ENCODE measurements at places on chromosomes 12 and 14.

GRCh38 chr12:120055231-120056000 lies 61.1 kb downstream of the RAB35 start:
- H3K27ac ChIP-seq: no peak overlapping the region
- peaks cover 3% of the 10 kb centered on the region for H3K36me3 ChIP-seq
- no peaks in the 10 kb centered on the region for H3K27me3 ChIP-seq
- H3K4me1 ChIP-seq: peaks cover 8% of the 10 kb centered on the region

DNA sequence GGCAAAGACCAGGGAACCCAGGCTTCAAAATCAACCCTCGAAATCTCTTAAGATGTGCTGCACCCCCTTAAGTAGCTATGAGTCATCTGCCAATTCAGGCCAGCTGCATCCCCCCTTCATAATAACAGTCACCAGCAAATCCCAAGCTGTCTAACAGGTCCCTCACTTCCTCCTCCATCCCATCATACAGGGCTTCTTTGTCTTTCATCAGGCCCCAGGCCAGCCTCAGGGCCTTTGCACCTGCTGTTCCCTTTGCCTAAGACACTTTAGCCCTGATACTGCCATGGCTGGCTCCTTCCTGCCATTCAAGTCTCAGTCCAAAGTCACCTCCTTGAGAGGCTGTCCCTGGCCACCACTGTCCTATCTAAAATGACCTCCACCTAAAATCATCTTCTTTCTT lies 4.0 kb downstream of the RASAL1 start:
- DNase-seq: no peak
- no peak overlapping the region for H3K27ac ChIP-seq
- peaks cover 15% of the 10 kb centered on the region for H3K27me3 ChIP-seq
- no peaks in the 10 kb centered on the region for H3K36me3 ChIP-seq

DNA sequence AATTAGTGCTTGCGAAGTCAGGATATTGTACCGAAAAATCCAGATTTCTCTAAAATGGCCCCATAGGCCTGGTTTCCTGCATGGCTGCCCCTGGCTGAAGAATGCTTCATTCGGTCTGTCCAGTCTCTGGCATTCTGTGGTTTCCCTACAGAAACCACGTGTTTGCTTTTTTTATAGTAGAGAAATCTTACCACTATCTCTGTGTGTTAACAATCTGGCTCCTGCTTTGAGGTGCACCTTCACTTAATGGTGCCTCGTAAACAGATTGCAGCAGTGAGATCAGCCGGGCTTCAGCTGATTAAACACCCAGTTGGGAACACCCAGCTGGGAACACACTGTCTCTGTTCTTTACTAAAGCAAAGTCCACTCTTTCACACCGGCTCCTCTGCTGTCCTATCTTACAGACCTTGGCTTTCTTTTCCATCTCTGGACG lies 6.7 kb upstream of the DNAAF2 start:
- no peaks in the 10 kb centered on the region for H3K27me3 ChIP-seq
- no peak for DNase-seq
- peaks cover 21% of the 10 kb centered on the region for H3K36me3 ChIP-seq
- H3K27ac ChIP-seq: peak overlapping the region; percentile 72

DNA sequence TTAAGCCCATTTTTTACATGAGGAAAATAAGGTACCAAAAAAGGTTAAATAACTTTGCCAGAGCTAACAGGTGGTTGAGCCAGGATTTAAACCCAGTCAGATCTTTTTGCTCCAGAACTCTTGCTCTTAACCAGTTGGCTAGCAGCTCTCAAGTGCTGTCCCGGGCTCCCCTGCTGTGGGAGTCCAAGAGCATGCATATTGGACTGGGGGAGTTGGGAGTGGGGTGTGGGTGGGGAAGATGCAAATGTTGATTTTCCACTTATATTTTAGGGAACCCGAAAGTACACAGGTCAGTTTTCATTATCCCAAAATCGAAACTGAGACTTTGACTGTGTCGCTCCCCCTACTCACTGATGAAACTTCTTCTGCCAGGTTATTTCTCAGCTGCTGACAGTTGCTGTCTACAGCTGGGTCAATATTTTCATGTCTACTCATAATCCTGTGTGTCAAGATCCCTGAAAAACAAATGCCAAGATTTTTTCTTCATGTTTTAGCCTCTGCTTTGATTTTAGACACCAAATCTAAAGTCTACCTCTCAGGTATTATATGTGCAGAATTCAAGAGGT lies 172.3 kb upstream of the TMPO start:
- no peak overlapping the region for H3K4me3 ChIP-seq
- H3K27ac ChIP-seq: no peak overlapping the region
- peaks cover 49% of the 10 kb centered on the region for H3K27me3 ChIP-seq
- H3K36me3 ChIP-seq: no peaks in the 10 kb centered on the region
- no peak for DNase-seq

GRCh38 chr12:75982979-75983660 lies 48.5 kb downstream of the PHLDA1 start:
- no peaks in the 10 kb centered on the region for H3K27me3 ChIP-seq
- H3K27ac ChIP-seq: peak overlapping the region; percentile 0
- no peak for DNase-seq

DNA sequence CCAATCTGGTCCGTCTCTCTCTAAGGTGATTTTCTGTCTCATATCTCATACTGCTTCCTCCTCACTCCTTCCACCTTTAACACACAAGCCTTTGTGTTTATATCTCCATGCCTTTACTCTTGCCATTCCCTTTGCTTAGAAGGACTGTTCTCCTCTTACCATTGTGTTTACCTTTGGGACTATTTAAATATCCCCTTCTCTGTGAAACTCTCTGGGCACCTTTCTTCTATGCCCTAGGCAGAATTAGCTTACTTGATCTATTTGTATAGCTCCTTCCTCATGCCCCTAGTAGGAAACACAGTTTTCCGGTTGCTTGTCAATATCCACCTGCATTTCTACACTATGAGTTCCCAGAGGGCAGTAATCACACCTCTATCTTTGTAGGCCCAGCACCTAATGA lies 3.9 kb upstream of the AMHR2 start:
- no peaks in the 10 kb centered on the region for H3K27me3 ChIP-seq
- H3K4me3 ChIP-seq: no peak overlapping the region
- H3K4me1 ChIP-seq: peaks cover 4% of the 10 kb centered on the region
- H3K27ac ChIP-seq: no peak overlapping the region

GRCh38 chr12:114194956-114195355 lies 211.0 kb downstream of the TBX5 start:
- no peak overlapping the region for H3K27ac ChIP-seq
- H3K36me3 ChIP-seq: no peaks in the 10 kb centered on the region
- no peak overlapping the region for H3K4me3 ChIP-seq
- H3K4me1 ChIP-seq: no peaks in the 10 kb centered on the region

GRCh38 chr14:104202259-104203070 lies 64.1 kb downstream of the KIF26A start:
- peaks cover 8% of the 10 kb centered on the region for H3K27me3 ChIP-seq
- H3K4me1 ChIP-seq: no peaks in the 10 kb centered on the region
- DNase-seq: no peak
- H3K4me3 ChIP-seq: no peak overlapping the region

DNA sequence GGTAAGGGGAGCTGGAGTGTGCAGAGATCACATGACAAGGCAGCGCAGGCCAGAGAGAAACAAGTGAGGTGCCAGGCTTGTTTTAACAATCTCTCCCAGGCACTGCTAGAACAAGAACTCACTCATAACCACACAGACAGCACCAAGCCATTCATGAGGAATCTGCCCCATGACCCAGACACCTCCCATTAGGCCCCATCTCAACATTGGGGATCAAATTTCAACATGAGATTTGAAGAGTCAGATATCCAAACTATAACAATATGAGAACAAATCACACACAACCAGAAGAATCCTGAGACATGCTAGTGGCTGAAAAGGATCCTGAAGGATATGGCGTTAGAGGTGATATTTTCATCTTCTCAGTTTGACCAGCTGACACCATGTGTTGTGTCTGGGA lies 21.9 kb downstream of the OR6J1 start:
- H3K4me1 ChIP-seq: no peaks in the 10 kb centered on the region
- no peak for DNase-seq
- H3K27ac ChIP-seq: no peak overlapping the region

DNA sequence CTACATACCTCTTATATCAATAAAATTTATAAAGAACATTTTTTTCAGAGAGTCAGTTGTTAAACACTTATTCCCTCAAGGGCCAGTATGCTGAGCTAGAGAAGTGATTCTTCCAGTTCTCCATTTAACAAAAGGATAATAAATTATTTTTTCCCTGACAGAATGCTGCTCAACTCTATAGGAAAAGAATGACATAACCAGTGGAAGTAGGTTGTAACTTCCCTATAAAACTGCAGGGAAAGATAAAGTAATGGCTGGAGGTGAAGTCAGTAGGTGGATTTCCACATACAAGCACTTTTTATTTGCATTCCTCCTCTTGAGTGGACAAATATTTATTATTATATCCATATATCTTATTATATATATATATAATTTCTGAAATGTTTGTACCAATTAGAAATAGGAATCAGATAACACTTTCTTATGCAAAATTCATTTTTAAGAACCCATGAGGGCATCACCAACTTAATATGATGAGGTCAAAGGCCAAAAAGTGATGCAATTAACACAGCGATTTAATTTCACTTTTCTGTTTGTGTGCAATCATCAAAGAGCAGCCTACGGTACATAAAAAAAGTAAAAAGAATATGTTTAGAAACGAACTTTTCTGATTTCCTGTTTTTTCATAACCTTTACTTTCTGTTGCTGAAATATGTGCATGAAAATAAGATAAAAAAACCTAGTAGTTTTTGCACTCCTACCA lies 175.3 kb downstream of the PRKD1 start:
- DNase-seq: no peak
- no peak overlapping the region for H3K27ac ChIP-seq
- no peaks in the 10 kb centered on the region for H3K4me1 ChIP-seq
- no peak overlapping the region for H3K4me3 ChIP-seq
- H3K27me3 ChIP-seq: no peaks in the 10 kb centered on the region

DNA sequence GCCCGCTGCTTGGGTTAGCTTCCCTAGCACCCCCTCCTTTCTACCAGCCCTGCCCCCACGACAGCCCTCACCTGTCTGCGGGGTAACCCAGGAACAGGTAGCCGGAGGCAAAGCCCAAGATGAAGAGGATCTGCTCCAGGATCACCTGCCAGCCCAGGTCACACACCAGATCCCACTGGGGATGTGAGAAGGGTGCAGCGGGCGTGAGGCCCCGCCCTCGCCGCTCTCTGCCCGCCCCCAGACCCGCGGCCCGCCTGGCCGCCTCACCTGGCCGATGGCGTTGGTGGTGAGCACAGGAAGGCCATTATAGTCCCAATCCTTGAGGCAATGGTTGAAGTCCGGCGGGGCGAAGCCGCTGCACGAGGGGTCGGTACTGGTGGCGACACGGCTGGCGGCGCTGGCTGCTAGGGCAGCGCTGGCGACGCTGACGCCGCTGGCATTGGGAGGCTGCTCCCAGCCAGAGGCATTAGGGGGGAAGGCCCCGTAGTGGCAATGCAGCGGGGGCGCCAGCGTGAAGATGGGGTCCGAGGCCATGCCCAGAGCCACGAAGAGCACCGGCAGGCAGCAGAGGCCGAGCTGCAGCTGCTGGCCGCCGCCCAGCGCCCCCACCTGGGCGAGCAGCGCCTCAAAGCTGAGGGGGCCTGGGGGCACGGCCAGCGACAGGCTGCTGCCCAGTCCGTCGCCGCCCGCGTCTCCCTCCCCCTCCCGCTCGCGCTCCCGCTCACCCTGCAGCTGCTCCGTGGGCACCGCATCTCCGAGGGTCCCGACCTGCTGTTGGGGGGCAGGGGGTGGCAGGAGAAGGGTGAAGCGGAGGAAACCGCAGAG lies 794 bp downstream of the SLC22A17 start:
- DNase-seq: no peak
- no peak overlapping the region for H3K27ac ChIP-seq
- peak overlapping the region; percentile 36 for H3K4me3 ChIP-seq

DNA sequence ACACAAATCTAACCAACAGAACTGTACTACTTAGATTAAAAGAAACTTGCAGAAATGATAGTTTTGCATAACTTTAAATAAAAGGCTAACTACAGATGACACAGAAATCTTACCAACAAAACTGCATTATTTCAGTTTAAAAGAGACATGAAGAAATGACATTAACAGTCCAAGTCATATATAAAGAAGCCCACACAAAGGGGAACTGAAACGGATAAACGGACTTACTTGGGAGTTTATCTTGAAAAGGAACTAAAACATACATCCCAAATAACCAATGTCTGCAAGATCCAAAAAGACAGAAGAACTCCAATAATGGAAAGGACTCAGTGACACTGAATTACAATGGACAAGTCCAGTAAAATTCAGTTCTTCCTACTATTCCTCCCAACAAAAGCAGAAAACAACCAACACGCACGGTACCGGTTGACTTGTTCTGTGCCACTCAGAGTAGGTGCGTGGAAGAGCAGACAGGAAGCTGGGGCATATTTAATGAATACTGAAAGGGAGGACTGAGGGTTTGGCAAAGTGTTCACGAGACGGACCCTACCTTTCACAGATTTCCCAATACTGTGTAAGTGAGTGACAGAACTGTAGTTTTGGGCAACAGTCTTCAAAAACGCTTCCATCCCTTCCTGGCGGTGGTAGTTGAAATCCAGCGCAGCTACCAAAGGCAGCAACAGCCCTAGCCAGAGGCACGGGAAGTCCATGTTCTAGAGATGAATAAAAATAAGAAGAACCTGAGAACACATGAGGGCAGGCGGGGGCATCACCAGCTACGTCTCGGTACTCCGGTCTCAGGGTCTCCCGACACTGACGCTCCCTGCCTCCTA lies 627 bp downstream of the CPM start:
- H3K27ac ChIP-seq: no peak overlapping the region
- peak overlapping the region; percentile 83 for H3K4me3 ChIP-seq
- DNase-seq: no peak
- H3K36me3 ChIP-seq: no peaks in the 10 kb centered on the region
- H3K4me1 ChIP-seq: peaks cover 7% of the 10 kb centered on the region

Data from effector memory CD8-positive, alpha-beta T cell (primary cell).